Stimulated activated CD4-positive, alpha-beta T cell treated with anti-CD3 and anti-CD28 coated beads, Interleukin-12 subunit alpha, Interleukin-12 subunit beta, amount 100 ng/mL, for 4 hours (primary cell): ENCODE measurements at places on chromosomes 7 and 10.

DNA sequence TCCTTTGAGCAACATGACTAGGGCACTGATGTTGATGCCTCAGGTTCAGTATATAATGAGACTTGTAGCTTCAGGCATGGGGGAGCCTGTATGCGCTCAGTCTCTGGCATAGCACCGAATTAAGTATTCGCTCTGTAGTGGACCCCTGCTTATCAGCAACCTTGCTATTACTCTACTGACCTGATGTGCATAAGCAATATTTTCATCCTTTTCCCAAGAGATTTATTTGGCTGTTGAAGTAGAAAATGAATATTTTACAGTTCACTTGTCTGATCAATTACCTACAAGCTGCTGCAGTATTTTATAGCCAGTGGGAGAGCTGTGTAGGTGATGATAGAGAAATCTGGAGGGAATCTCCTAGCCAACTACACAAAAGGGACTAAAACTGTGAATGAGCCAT, 781.6 kb upstream of the PHF14 start:
- no peak for DNase-seq

DNA sequence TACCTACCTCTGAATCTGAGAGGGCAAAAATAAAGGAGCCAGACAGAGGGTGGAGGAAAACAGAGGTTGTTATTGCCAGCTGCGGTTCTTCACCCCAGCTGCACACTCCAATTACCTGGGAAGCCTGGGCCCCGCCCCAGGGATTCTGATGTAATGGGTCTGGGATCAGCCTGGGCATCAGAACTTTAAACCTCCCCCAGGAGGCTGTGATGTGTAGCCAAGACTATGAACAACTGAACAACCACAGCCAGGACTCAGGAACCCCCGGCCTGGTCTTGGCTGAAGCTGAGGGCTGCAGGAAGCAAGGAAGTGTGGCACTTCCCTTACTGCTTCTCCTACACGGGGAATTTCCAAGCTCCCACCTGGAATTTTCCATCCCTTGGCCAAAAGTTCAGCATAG, 89.3 kb downstream of the HIP1 start:
- DNase-seq: no peak

DNA sequence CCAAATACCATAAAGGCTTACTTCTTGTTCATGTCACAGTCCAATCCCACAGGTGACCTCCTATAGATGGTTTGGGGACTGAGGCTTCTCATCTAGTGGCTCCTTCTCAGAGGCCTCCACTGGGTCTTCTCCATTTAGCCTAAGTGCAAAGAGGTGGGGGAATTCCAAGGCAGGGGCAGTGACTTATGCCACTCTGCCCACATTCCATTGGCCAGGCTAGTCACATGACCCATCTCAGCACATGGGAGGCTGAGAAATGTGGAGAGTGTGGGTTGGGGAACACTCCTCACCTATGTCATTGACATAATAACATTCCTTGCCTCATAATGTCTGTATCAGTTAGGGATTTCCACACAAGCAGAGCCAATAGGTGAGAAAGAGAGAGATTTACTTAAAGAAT, 104.3 kb upstream of the PLXNA4 start:
- DNase-seq: no peak

DNA sequence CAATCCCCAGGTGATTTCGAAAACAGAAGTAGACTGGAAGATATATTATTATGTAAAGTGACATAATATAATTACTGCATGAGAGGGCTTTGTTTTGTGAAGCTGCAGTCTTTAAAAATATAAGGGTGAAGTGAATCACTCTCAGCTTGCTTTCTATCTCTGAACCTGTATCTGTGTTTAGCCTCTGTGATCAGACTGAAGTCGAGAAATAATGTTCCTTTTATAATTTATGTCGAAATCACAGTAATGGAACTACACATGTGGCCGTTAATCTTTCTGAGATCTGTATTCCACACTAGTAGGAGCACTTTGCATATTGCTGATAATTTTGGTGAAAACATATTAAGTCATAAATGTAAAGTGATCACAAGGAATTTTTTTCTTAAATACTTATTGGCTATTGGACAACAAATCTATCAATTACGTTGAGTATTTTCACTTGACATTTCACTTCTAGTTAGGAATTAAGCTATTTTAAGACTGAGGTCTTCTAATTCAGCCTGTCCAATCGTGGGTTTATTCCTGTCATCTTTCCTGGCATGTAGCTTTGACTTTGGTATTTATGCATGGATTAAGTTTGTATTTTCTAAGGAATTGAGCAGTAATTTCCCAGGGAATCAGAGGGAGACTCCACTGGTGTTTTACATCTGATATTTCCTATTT, 268.2 kb upstream of the POT1 start:
- no peak for DNase-seq

DNA sequence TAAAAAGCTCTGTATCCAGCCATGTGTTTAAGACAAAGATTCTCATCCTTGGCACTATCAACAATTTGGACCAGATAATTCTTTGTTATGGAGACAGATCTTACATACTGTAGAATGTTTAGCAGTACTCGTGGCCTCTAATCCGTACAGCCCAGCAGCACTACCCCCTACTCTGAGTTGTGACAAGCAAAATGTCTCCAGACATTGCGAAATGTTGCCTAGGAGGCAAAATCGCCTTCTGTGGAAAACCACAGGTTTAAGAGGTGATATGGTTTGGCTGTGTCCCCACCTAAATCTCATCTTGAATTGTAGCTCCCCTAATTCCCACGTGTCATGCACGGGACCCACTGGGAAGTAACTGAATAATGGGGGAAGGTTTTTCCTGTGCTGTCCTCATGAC, 186.7 kb downstream of the CHCHD3 start:
- DNase-seq: no peak

DNA sequence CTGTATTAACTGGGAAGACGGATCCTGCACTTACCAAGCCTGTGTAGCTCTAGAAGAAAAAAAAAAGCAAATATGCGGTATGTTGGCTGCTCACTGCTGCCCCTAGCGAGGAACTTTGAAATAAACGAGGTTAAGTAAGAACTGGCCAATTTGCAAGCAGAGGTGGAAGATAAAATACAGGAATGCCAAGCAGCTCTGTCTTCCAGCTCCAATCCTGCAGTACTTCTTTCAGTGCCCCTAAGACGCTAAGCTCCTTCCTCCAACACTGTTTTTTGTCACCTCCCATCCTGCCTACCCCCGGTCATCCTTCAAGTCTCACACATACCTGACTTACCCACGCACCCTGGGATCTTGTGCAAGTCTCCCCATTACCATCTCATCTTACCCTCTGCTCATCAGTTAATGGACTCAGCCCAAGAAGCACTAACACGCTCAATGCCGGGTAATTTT, 809 bp downstream of the C10orf143 start:
- peak; percentile 64 for DNase-seq

GRCh38 chr7:158543840-158544239, 43.8 kb downstream of the PTPRN2 start:
- no peak for DNase-seq

DNA sequence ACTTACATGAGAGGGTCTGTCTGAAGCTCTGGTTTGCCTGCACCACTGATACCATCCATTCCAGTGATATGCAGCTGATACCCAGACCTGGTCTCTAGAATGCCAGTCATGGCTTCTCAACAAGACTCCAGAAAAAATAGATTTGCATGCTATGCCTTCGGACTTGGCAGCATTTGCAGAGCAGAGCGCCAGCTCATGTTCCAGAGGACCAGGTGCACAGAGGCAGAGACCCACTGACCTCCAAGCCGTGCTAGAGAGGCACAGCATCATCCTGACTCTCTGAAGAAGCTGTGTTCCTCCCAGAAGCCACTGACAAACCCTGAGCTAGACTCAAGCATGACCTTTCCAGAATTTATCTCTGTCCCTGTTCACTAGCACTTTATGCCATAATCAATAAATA, 6.9 kb upstream of the PRKAG2 start:
- no peak for DNase-seq

GRCh38 chr7:134698481-134698880, 51.8 kb downstream of the BPGM start:
- DNase-seq: no peak
